C1 segment of cervical spinal cord (tissue), 14 donors: ENCODE measurements at places on chromosomes 5 and 9.

DNA sequence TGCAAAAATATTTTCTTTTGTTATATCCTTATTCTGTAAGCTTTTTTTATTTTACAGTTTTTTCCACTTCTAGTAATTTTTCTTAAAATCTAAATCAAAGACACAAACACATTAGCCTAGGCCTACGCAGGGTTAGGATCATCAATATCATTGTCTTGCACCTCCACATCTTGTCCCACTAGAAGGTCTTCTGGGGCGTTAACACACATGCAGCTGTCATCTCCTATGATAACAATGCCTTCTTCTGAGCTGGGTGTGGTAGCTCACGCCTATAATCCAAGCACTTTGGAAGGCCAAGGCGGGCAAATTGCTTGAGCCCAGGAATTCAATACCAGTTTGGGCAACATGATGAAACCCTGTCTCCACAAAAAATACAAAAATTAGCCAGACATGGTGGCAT, 78.9 kb upstream of the LRRC70 start:
- DNase-seq, result no peak

- no peak for DNase-seq
These were observed 42.3 kb downstream of the FAM78A start for GRCh38 chr9:131233995-131234394.

- no peak for DNase-seq
These were observed 45.5 kb upstream of the SLC2A8 start for GRCh38 chr9:127351182-127352166.

- DNase-seq, result no peak
These were observed 79.4 kb upstream of the ADRB2 start for GRCh38 chr5:148746826-148747535.

DNA sequence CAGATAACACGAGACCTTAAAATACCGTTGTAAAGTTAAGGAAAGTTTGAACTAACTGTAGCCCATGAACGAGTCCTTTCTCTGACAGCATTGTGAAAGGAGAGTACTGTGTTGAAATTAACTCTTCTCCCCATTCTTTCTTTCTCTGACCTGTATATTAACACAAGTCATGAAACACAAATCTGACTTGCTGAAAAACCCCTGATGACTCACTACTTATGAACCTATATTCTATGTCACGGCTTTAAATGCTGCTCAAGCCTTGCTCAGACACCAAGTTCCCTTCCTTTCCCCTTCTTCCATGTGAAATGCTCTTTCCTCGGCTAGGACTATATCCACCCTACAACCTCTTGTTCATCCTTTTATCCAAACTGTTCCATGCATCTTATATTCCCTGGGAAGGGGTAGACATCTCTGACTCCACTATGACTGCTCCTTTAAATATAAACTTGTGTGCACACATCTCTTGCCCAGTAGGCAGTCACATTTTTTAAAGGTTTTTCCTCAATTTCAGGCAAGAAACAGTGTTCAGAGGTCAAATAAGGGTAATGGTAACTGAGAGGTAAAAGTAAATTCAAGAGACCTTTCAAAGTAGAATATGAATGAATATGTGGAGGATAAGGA, 142.9 kb downstream of the NFIB start:
- no peak for DNase-seq

- DNase-seq, result no peak
These were observed 83.6 kb downstream of the ANKH start for GRCh38 chr5:14787801-14788579.

DNA sequence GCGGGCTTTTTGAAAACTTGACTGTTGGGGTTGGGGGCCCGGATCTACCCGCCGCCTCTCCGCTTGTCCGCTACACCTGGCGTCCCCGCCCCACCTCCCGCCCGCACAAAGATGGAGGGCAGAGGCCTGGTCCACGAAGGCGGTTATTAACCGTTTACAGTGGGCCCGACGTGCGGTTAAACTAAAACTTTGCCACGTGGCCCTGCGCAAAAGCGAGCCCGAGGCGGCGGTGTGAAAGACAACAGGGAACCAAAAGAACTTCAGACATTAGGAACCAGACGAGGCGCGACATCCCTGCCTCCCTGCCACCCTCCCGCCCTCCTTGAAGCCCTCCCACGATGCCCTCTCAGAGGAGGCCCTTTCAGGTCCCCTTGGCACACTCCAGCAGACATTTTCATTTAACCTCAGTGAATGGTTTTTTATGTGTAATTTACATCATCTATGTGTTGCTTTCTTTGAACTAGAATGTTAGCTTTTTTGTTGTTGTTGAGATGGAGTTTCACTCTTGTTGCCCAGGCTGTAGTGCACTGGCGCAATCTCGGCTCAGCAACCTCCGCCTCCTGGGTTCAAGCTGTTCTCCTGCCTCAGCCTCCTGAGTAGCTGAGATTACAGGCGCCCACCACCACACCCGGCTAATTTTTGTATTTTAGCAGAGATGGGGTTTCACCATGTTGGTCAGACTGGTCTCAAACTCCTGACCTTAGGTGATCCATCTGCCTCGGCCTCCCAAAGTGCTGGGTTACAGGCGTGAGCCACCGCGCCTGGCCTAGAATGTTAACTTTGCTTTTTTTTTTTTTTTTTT, 999 bp upstream of the HNRNPA0 start:
- no peak for DNase-seq

DNA sequence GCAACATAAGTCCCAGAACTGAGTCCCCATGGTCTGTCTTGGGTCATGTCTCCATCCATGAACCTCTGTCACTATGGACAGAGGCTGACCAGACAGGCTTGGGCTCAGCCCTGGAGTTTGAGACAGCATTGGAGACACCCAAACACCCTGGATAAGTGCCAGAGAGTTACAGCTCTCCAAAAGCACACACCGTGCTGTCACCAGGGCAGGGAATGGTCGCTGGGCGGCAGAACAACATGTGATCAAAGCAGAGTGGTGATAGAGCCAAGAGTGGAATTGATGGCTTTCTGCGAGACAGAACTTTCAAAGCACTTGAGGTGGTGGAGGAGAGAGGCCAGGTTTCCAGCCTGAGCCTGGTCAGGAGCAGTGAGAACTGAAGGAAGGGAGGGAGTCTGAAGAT, 50.1 kb downstream of the DRD1 start:
- DNase-seq, result no peak

- no peak for DNase-seq
These were observed 47.9 kb downstream of the RAI14 start for GRCh38 chr5:34703767-34704713.

DNA sequence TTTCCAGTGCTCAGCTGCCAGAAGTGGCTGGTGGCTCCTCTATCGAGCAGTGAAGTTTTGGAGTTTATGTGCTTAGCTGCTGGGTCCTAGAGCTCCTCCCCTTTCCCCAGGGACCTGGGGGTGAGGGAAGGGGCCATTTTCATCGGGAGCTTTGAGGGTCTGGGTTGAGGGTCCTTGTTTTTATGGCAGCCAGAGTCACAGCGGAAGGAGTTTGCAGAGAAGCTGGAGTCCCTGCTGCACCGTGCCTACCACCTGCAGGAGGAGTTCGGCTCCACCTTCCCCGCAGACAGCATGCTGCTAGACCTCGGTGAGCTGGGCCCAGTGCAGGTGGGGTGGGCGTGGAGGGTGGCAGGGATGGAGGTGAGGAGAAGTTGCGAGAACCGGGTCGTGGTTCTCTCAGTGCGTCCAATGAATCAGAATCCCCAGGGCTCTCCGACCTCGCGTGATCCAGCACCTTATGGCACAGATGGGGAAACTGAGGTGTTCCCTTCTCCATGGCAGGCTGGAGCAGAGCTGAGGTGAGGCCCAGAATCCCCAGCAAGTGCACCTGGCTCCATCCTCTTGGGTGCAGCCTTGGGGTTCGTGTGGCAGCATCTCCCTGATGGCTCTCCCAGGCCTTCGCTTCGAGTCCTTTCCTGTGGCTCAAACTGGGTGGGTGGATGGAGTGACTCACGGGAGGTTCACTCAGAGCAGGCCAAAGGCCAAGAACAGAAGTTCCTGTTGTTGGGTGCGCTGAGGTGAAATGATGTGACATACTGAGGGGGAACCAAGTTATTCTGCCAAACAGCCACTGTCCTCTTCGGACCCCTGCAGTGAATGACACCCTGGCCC, 21.7 kb upstream of the DOLPP1 start:
- DNase-seq, result no peak

DNA sequence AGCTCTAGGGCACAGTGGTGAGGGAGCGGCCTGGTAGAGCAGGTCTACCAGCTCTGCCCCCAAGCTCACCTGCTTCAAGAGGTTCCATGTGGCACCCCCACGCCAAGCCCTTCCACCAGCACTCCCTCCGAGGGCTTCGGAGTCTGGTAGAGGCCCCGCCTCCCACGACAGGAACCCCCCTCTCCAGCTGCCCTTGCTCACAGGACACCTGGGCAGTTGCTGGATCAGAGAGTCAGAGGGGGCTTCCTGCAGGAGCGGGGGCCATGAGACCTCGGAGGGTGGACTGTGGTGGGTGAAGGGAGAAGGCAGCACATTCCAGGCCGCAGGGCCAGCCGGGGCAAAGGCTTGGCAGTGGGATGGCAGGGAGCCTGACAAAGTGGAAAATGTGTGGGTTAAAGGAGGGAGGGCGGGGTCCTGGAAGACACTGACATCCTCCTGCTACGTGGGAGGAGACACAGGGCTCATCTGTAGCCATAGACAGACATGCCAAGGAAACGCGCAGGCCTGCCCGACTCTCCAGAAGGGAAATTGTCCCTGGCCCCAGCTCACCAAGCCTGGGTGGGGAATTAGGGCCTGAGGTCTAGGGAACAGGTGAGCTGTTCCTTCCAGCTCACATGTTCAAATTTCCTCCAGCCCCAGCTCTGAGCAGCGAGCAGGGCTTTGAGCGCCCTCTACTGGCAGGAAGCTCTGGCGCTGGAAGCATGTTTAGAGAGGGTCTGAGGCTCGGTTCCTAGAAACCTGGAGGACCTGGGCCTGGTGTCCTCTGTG, 74.2 kb downstream of the NTNG2 start:
- DNase-seq, result peak; percentile 79

DNA sequence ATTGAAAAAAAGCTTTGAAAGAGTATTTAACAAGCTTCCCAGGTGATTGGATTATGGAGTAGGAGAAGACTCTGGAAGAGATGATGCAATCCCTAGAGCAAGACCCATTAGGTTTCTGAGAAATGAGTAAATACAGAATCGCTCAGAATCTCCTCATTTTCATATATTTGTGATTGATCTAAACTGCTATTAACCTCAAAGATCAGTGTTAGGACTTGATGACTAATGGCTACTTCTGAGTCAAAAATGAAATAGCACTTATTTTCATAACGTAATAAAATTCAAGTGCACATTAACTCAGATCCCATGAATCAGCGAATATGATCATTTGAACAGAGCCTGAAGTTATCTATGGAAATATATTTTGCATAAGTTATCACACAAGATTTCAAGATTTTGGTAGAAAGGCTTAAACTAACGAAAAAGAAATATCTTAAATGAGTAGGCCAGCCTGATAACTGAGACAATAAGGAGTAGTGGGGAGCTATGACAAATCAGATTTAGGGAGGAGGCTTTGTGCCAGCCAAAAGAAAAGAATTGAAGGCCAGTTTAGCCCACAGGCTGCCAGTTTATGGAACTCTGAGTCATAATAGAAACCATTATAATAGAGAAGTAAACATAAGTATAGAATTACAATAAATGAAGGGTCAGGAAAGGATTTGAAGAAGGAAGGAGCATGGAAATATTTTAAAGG, 106.7 kb upstream of the OSMR start:
- DNase-seq, result no peak

- DNase-seq, result no peak
These were observed 22.5 kb upstream of the ARL14EPL start for GRCh38 chr5:116009806-116010205.

DNA sequence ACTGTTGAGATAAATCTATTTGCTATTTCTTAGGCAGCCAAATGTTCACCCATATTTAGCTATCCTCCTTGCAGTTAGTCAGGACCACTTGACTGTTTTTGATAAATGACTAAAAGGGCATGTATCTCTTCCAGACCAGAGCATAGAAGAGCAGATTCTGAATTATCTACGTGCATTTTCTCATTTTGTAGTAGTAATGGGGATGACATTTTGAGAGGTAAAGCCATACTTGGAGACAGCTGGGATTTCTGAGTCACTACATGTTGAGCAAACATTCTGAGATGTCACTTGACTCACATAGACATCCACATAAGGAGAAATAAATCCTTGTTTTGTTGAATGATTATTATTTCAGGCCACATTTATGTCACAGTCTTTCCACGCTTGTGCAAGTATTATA, 297.6 kb downstream of the CDH10 start:
- no peak for DNase-seq

DNA sequence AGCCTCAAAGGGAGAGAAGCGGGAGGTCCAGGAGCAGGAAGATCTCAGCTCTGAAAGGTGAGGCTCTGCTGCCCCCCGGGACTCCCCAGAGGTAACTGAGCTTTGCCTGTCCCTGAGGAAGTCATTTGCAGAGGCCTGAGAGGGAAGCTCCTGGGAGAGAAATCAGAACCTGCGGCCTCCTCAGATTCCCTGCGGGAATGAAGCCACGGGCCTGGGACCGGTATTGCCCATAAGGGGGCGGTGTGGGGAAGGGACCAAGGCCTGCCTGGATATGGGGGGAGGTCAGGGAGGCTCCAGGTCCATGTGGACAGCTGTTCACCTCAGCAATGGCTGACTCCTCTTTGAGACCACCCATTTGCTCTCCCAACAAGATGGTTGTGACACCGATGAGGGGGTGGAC, 1.3 kb downstream of the SPATA31E1 start:
- DNase-seq, result no peak

DNA sequence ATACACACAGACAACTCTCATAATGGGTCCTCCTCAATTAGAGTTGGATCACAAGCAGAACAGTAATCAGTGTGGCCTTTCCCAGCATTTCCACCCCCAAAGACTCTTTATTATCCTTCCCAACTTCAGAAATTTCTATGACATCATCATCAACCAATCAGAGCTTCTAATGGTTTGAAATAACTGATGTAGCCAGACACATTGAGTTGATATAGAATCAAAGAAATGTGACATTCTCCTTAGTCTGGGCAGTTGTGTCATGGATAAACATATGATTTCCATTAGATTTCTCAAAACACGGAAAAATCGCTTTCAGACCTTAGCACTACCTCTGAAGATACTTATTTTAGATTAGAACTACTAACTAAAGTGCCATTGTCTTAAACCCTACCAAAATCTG, 75.7 kb upstream of the NFIB start:
- DNase-seq, result no peak

GRCh38 chr9:129868872-129869486, 33.7 kb downstream of the USP20 start:
- no peak for DNase-seq

DNA sequence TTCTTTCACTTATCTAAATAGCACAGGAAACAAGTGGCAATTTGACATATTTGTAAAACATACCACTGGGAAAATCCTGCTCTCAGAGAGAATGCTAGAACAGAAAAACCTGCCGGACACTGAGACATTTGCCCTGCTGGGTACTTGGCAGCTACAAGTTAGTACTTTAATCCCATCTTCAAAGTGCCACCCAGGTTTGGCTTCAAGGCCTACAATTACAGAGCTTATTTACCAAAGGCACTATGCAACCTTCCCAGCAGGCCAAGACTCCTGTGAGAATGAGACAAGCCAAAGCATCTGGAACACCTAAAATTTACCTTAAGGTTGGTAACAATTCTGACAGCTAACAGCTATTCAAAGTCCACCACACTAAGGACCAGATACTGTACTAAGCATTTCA, 78.3 kb downstream of the TSSK1B start:
- no peak for DNase-seq

- DNase-seq, result no peak
These were observed 24.3 kb upstream of the TRIM32 start for GRCh38 chr9:116662646-116663310.

GRCh38 chr5:148535190-148535589, 119.1 kb downstream of the HTR4 start:
- DNase-seq, result no peak

- DNase-seq, result no peak
These were observed 71.9 kb downstream of the MFAP3 start for GRCh38 chr5:154110716-154111115.
